RPMI7951 (cell line): ENCODE measurements at places on chromosomes 4 and X.

- peak; percentile 60 for DNase-seq
These were observed 3.5 kb downstream of the EPGN start for GRCh38 chr4:74311696-74312313.

GRCh38 chrX:101799387-101799786 lies 132.4 kb downstream of the ZMAT1 start:
- DNase-seq: peak; percentile 81

DNA sequence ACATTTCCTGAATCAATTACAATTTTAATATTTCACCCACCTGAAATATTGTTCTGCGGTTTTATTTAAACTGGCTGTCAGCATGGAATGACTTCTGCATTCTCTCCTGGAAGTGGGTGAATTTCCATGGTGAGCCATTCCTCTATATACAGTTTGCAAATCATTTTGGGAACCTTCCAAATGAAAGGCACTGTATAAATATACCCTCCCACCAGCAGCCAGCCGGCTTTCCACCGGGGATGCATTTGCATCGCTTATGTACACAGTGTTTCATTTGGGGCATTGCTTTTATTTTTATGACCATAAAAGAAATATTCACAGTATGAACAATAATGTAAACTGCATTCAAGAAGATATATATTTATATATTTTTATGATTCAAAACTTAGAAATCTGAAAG lies 4.7 kb upstream of the IL1RAPL1 start:
- no peak for DNase-seq

GRCh38 chr4:14994242-14994641 lies 8.0 kb upstream of the CPEB2 start:
- DNase-seq: peak; percentile 39

DNA sequence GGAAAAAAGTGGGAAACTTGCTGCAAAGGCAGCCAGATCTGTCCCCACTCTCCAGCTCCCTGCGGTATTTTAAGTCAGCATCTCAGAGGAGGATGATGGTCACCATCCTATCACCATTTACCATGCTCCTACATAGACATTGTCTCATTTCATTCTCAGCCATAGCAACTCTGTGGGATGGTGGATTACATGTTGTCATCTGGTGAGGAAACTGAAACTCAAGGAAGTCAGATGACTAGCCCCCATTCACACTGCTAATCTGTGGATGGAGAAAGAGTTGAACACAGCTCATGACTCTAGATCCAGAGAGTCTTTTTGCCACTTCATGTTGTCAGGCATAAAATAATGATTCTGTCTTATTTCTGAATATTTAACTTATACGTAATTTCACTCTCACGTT lies 323.5 kb downstream of the PTTG2 start:
- no peak for DNase-seq

GRCh38 chrX:38095971-38096529 lies 89.7 kb downstream of the SYTL5 start:
- DNase-seq: peak; percentile 65

DNA sequence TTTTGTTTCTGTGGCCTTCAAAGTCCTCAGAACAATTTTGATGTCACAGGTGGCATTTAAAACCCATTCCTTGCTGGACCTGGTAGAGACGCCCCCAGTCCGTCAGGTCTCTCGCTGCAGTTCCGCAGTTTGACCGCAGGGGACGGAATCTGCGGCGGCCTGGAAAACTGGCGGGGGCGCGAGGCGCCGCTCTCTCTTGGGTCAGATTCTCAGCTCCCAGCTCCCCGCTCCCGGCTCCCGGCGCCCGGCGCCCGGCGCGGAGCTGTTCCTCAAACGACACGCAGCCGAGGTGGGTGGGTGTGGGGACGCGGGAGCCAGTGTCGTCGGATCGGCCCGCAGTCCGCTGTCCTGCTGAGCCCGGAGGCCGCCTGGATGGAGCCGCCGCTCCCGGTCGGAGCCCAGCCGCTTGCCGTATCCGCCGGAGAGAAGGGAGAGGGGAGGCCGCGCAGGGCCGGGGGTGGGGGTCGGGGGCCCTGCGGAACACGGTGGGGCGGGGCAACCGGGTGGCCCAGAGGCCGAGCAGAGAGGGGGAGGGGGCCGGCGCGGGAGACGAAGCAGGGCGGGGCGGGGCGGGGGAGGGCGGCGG lies at the start of gene OCRL:
Gene OCRL, plus strand, starts transcription at position 192 of the 586 bp plus-strand sequence. Its CDS starts 181 bp downstream, at position 373.
- peak; percentile 59 for DNase-seq

DNA sequence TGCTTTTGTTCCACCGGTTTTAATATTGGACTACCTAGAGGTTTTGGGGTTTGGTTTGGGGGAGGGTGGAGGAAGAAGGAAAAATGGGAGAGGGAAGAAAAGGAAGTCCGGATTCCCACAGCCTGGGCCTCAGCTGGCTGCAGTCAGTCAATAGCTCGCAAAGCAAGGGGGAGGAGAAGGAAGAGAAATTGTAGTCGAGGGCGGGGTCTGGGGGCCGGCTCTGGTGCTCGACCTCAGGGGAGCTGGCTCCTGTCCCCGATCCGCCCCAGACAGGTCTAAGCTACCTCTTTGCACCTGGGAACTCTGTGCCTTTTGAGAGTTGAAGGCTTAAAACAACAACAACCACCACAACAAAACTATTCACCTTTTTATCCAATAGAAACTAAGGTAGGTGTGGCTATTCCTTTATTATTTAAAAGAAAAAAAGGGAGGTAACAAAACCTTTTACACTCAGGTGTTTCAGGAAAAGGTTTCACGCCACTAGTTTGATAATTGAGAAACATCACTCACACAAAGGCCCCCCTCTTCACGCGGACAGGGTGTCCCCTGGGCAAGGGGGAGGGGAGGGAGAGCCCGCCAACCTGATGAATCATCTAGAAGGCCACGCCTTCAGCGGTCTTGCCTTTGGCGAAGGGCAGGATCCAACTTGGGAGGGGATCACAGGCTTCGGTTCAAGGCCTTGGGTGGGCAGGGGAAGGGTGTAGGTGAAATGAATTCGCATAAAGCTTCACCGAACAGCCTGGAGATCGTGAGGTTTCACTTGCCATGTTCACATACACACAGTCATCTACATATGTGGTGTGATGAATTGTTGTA lies 1.6 kb upstream of the LNX1 start:
- no peak for DNase-seq
